Pancreas (tissue), 10 donors: ENCODE measurements at places on chromosomes 11 and 22. TPM values are rescaled to one million over a fixed set of nuclear protein-coding genes. Genes with fewer than 3 reads are reported as not detected.

The OR52H1 gene
- 0.19 TPM for total RNA-seq

GRCh38 chr11:39668640-39669039 is 1790.8 kb downstream of the LRRC4C start:
- no peaks in the 10 kb centered on the region for H3K27me3 ChIP-seq
- H3K4me1 ChIP-seq = no peaks in the 10 kb centered on the region
- no peaks in the 10 kb centered on the region for H3K36me3 ChIP-seq
- no peak overlapping the region for H3K27ac ChIP-seq

The MRTFA gene
- 15.2 TPM for total RNA-seq

The PHOX2A gene
- total RNA-seq = not detected

DNA sequence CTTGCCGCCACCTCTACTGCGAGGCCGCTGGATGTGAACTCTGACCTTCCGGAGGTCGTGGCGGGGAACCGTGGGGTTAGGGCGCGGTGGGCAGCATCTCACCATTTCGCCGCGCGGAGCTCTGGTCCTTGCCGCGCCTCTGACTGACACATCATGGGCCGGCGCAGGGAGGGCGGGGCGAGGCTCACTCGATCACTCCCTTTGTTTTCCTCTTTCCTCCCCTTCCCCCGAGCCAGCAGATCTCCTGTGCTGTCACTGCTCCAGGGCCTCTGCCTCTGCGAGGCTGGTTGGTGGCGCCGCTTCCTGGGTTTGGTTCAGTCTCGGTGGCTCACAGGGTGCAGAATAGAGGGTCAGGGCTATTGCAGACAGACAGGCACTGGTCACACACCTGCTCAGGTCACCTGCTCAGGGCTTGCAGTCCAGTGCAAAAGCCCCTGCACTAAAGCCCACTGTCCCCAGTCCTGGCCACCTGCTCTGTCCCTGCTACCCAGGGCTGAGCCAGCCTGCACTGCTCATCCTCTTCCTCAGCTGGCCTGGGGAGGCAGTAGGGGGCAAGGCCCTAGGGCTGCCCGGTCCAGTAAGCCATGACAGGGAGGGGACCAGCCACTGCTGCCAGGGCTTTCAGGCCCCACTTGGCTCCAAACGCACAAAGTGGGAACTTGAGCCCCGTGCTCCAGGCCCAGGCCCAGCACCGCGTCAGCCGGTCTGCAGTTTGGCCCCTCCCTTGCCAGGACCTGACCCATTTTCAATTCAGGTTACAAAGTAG is 36.2 kb downstream of the PISD start:
- H3K27me3 ChIP-seq = no peaks in the 10 kb centered on the region
- peaks cover 2% of the 10 kb centered on the region for H3K36me3 ChIP-seq
- H3K27ac ChIP-seq = no peak overlapping the region
- DNase-seq = no peak
- H3K4me3 ChIP-seq = no peak overlapping the region

GRCh38 chr22:24526191-24526590 is 28.7 kb downstream of the GUCD1 start:
- H3K36me3 ChIP-seq = no peaks in the 10 kb centered on the region
- H3K27me3 ChIP-seq = no peaks in the 10 kb centered on the region
- no peak for DNase-seq
- H3K27ac ChIP-seq = no peak overlapping the region
- no peak overlapping the region for H3K4me3 ChIP-seq

The OR51B5 gene
- total RNA-seq = not detected

The HEPN1 gene
- not detected for total RNA-seq

GRCh38 chr11:64799623-64800302 is 3.3 kb downstream of the MAP4K2 start:
- no peak overlapping the region for H3K27ac ChIP-seq
- H3K36me3 ChIP-seq = peaks cover under 1% of the 10 kb centered on the region
- H3K4me1 ChIP-seq = peaks cover 12% of the 10 kb centered on the region
- no peaks in the 10 kb centered on the region for H3K27me3 ChIP-seq
- H3K4me3 ChIP-seq = no peak overlapping the region

GRCh38 chr11:117824571-117825537 is at the start of gene FXYD2:
TSS of gene FXYD2 (minus strand) at chr11:117824744. CDS start at chr11:117824678, 66 bp downstream.
- peak within 1 kb of the TSS; percentile 74 for H3K27ac ChIP-seq
- H3K27me3 ChIP-seq = no peaks in the 10 kb centered on the region
- no peaks in the 10 kb centered on the region for H3K36me3 ChIP-seq
- peak within 1 kb of the TSS; percentile 39 for H3K4me3 ChIP-seq
- peaks cover 12% of the 10 kb centered on the region for H3K4me1 ChIP-seq

The FAM180B gene
- 0.17 TPM for total RNA-seq

- no peak overlapping the region for H3K4me3 ChIP-seq
- H3K27ac ChIP-seq = no peak overlapping the region
- no peaks in the 10 kb centered on the region for H3K27me3 ChIP-seq
- no peaks in the 10 kb centered on the region for H3K4me1 ChIP-seq
- no peaks in the 10 kb centered on the region for H3K36me3 ChIP-seq
Observed at GRCh38 chr11:11513422-11513821, 108.4 kb downstream of the GALNT18 start.

GRCh38 chr11:92670308-92670890 is 299.1 kb upstream of the MTNR1B start:
- DNase-seq = no peak
- H3K4me3 ChIP-seq = no peak overlapping the region
- no peaks in the 10 kb centered on the region for H3K27me3 ChIP-seq
- H3K27ac ChIP-seq = no peak overlapping the region
- H3K36me3 ChIP-seq = no peaks in the 10 kb centered on the region

DNA sequence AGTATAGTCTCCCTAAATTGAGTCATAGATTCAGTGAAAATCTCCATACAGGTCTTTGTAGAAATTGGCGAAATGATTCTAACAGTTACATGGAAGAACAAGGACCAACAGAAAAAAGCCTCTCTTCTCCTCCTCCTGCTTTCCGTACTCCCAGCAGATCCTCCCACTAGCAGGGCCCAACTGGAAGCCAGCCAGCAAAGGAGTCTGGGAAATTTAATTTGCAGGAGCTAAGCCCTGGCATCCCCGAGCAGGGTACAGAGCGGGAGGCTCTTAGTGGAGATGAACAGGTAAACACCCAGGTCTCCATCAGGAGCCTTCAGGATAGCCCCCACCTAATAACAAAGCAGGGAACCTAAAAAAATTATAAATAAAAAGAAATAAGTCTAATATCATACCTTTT is 1473.8 kb downstream of the TBC1D22A start:
- DNase-seq = no peak
- H3K4me1 ChIP-seq = no peaks in the 10 kb centered on the region
- no peaks in the 10 kb centered on the region for H3K36me3 ChIP-seq
- H3K27ac ChIP-seq = no peak overlapping the region
- H3K27me3 ChIP-seq = no peaks in the 10 kb centered on the region

DNA sequence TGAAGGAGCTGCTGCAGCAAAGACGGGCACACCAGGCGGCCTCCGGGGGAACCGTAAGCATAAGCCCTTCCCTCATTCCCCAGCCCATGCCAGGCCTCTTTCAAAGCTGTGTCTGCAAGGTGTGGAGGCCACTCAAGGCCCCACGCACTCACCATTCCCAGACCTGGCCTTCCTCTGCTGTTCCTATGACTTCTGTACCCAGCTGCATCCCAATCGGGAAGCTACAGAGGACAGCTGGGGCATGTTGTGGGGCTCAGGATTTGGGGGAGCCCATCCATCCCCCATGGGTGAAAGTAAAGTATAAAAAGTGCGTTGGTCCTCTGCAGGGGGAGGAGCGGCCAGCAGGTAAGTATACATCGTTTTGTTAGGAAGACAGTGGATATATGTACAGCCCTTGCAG is 2.2 kb downstream of the POU2AF3 start:
- H3K4me3 ChIP-seq = no peak overlapping the region
- H3K4me1 ChIP-seq = peaks cover 42% of the 10 kb centered on the region
- no peak for DNase-seq
- no peaks in the 10 kb centered on the region for H3K36me3 ChIP-seq
- peak overlapping the region; percentile 41 for H3K27ac ChIP-seq

The SEPTIN3 gene
- total RNA-seq = 0.23 TPM

The SYT12 gene
- 0.39 TPM for total RNA-seq

The NRXN2 gene
- total RNA-seq = 1.5 TPM

- no peak overlapping the region for H3K4me3 ChIP-seq
- H3K27ac ChIP-seq = no peak overlapping the region
- H3K4me1 ChIP-seq = no peaks in the 10 kb centered on the region
- no peaks in the 10 kb centered on the region for H3K36me3 ChIP-seq
- no peaks in the 10 kb centered on the region for H3K27me3 ChIP-seq
Observed at GRCh38 chr11:110479108-110480101, 49.7 kb downstream of the FDX1 start.

DNA sequence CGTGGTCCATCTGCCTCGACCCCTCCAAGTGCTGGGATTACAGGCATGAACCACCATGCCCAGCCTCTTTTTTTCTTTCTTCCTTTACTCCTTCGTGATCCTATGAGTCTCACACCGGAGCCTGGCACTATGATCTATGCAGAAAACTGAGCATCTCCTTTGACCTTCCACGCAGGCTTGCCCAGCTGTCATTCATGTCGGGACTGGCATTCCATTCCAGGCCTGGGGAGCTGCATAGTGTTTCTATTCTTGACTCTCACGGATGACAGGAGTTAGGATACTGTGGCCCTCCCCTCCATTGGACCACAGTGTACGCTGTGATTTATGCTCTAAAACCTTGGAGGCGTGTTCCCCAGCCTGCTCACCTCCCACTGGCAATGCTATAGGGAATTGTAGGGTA is 611.8 kb downstream of the BRD1 start:
- H3K27ac ChIP-seq = no peak overlapping the region
- H3K4me3 ChIP-seq = no peak overlapping the region
- H3K36me3 ChIP-seq = no peaks in the 10 kb centered on the region
- no peaks in the 10 kb centered on the region for H3K27me3 ChIP-seq

The LRRC32 gene
- total RNA-seq = 6.2 TPM

- no peaks in the 10 kb centered on the region for H3K4me1 ChIP-seq
- H3K36me3 ChIP-seq = no peaks in the 10 kb centered on the region
- no peak overlapping the region for H3K27ac ChIP-seq
- DNase-seq = no peak
- H3K27me3 ChIP-seq = no peaks in the 10 kb centered on the region
Observed at GRCh38 chr11:30257058-30257457, 26.2 kb downstream of the FSHB start.

- no peaks in the 10 kb centered on the region for H3K27me3 ChIP-seq
- H3K36me3 ChIP-seq = no peaks in the 10 kb centered on the region
- DNase-seq = no peak
- H3K4me1 ChIP-seq = no peaks in the 10 kb centered on the region
- no peak overlapping the region for H3K4me3 ChIP-seq
Observed at GRCh38 chr11:60947700-60948099, 4.3 kb downstream of the SLC15A3 start.

- H3K4me1 ChIP-seq = no peaks in the 10 kb centered on the region
- H3K27me3 ChIP-seq = no peaks in the 10 kb centered on the region
- H3K4me3 ChIP-seq = no peak overlapping the region
Observed at GRCh38 chr11:46520971-46521745, 72.7 kb downstream of the AMBRA1 start.

DNA sequence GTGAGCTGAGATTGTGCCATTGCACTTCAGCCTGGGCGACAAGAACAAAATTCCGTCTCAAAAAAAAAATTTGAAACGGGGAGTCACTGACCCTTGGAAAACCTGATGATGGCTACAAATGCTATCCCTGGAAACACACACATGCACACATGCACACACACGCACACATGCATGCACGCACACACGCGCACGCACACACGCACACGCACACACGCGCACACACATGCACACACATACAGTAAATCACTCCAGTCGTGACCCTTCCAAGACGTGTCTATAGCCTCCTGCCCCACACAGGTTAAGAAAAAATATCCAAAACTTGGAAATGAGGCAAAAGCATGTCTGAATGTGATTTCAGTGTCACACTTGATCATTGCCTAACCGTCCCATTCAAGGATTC is 6.7 kb upstream of the CPT1A start:
- H3K4me3 ChIP-seq = no peak overlapping the region
- H3K27me3 ChIP-seq = no peaks in the 10 kb centered on the region
- H3K4me1 ChIP-seq = no peaks in the 10 kb centered on the region
- H3K36me3 ChIP-seq = no peaks in the 10 kb centered on the region
- no peak for DNase-seq

- no peak for DNase-seq
- H3K4me1 ChIP-seq = no peaks in the 10 kb centered on the region
- no peak overlapping the region for H3K4me3 ChIP-seq
- no peaks in the 10 kb centered on the region for H3K27me3 ChIP-seq
- no peak overlapping the region for H3K27ac ChIP-seq
Observed at GRCh38 chr22:29291215-29291614, 15.2 kb upstream of the GAS2L1 start.
